ENCODE measurements at places on chromosomes 11 and 22.
A peak's percentile ranks its signal among the peaks of the same experiment; 100 is the strongest.

DNA sequence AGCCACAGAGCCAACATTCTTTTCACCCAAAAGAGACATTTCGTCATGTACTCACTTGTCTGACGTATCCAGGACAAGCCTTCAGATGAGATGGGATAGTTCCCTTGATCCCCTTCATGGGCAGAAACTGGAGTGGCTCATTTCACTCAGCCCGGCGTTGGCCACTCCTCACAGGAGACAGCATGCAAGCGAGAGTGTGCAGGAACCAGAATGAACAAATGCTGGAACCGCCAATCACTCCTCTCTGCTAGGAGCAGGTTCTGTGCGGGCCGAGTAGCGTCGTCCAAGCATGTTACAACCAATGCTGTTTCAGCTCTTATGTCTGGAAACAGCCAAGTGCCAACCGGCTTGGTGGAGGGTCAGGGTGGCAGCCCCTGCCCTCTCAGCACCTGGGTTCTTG lies 56.7 kb upstream of the GNAZ start:
- DNase-seq = no peak

GRCh38 chr11:93852242-93852641 lies 1.8 kb upstream of the VSTM5 start:
- no peak for DNase-seq

GRCh38 chr11:126963603-126964363 lies 36.8 kb downstream of the KIRREL3 start:
- no peak for DNase-seq

DNA sequence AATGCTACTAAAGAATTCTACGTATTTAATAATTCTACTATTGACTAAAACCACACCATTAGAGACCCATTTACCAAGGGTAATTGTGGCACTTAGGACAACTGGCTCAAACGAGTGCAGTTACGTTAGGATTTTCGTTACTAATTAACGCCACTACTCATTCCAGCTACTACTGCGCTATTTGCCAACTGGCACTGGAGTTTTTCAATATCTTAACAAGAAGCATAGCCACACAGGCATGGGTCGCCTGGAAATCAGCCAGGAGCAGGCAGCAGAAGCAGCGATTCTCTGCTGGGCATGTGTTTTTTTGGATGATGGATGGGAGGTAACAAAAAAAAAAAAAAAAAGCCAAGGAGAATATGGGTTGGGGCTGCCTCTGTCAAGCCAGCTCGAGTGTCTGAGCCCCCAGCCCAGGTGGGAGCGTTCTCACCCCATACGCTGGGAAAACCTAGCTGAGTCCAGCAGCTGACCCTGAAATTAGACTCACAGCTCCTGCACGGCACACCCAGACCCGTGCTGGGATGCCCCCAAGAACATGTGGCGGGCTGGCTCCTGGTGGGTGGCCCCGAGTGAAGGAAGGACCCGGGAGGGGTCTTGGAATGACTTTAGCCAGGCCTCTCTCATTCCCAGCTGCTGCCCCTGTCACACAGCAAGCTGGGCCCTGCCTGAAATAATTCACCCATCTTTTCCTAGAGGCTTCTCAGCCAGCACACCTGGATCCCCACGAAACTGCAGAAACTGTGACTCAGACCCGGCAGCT lies 214.0 kb downstream of the BRD1 start:
- no peak for DNase-seq

DNA sequence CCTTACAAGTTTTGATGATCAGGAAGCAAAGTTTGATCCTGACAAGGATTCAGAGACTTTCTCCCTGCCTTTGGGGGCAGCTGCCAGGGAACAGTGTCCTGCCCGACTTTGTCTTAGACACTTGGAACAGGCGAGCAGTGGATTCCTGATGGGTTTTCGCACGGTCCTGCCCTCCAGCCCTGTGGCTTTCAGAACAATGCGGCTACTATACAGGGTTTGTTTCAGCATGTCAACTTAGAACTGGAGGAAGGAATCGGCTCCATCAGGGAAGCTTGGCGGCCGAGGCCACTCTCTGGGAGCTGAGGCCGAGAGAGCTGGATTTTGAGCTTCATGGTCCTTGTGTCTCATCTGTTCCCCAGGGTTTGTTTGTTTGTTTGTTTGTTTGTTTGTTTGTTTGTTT lies 11.5 kb downstream of the ANO1 start:
- DNase-seq = no peak

- no peak for DNase-seq
Measured at GRCh38 chr11:95764267-95764898, 25.2 kb downstream of the FAM76B start.

- DNase-seq = no peak
Measured at GRCh38 chr22:38034884-38035529, 22.2 kb upstream of the PICK1 start.

DNA sequence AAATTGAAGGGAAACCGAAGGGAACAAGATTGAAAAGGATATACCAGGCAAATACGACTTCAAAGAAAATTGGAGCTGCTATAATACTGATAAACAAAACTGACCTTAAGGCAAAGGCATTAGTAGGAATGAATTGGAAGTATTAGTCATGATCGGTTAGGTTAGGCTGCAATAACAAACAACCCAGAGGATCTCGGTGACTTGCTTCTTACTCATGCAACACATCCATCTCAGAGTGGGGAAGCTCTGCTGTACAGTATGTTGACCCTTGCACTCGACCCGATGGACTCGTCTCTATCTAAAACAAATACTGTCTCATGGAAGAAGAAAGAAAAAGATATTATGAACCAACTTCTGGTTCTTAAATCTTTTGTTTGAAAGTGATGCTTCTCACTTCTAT lies 42.3 kb downstream of the SPATA19 start:
- DNase-seq = no peak

GRCh38 chr22:19527861-19528417 lies 3.7 kb upstream of the CLDN5 start:
- no peak for DNase-seq

GRCh38 chr11:120137187-120137610 lies 714 bp downstream of the TRIM29 start:
- no peak for DNase-seq

DNA sequence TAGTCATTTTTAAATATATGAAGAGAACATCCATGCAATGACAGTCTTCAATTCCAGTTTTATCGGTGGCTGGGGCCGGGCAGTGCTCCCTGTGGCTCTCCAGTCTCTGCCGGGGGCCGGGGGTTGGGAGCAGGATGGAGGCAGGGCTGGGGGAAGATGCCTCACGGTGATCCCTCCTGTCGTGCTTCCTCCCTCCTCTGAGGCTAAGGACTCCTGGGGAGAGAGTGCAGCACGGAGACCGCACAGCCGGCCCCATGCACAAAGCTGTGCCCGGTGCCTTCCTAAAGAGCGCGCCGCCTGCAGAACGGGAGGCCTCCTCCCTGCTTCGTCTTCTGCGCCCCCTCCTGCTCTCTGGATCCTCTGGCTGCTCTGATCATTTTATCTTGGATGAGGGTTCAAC lies 20.5 kb downstream of the GAL start:
- no peak for DNase-seq

DNA sequence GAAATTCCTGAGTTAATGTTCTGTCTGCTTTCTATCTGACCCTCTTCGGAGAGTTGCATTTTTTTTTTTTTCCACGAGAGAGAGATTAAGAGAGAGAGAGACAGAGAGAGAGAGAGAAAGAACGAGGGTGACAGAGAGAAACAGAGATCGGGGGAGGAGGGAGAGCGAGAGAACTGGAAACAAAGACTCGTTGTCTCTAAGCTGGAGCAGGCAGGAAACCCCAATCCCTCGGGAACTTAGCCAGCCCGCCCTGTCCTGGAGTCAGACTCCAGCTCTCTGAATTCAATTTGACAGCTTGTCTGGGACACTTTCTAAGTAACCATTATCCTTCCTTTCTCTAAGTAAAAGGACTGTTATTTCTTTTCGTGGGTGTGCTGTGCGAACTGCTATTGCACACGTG lies 76.9 kb downstream of the KCNJ1 start:
- no peak for DNase-seq

- no peak for DNase-seq
Measured at GRCh38 chr11:131734871-131735270, 364.5 kb downstream of the NTM start.

DNA sequence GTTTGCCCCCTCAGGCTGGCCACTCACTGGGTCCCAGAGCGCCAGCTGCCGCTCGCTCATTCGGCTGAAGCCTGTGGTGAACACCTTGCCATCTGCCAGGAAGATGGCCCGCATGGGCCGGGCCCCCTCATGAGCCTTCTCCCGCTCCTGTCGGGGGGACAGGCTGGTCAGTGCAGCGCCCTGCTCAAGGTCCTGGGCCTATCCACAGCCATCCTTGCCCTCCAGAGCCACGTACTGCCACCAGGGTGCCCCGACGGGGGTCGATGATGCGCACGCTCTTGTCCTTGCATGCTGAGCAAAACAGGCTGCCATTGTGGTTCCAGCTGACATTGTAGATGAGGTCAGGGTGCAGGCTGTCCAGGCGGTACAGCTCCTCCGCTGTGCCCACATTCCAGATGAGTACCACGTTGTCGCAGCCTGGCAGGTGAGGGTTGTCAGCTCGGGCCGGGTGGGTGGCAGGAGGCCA lies 2.1 kb downstream of the CORO1B start:
- no peak for DNase-seq

DNA sequence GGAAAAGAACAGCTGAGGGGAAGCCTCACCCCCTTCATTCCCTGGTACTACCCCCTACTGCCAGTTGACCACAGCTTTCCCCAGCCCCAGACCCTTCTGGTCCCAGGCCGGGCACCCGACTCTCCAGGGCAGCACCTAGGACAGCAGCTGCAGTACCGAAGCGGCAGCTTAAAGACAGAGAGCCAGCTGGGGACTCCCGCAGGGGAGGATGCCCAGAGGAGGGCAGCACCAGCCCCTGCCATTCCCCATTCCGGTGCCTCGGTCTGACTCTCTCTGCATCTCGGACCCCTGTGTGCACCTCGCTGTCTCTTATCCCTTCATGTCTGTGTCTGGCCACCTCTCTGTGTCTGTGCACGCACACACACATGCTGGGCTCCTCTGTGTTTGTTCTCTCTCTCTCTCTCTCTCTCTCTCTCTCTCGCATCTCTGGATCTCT lies 9.4 kb downstream of the IGSF9B start:
- peak; percentile 38 for DNase-seq

- DNase-seq = no peak
Measured at GRCh38 chr22:37030560-37031281, 11.2 kb downstream of the MPST start.

DNA sequence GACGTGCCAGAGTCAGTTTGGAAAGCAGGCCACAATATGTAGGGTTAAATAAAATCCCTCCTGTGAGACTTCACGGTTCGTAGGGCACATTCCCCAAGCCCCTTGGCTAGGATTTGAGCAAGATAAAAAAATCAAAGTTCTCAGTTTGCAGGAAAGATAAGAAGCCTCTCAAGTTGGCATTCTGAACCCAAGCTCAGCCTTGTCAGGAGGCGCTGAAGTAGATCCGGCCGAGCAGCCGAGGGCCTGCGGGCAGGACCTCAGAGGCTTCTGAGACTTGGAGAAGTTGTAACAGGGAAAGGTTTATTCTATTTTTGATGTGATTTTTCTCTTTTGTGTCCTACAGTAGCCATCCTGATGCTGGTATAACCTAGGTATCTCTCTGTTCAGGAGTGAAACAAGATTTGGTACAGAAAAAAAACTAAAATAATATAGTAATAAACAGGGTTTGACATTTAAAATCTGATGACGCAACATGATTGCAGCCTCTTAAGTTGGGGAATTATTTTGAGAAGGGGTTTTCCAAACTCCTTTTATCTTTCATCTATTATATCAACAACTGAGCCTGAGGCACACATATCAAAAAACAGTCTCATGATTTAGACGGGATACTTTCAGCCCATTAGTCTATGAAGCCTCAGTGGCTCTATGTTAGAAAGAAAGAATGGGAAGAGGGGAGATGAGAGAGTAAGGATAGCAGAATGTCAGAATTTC lies 10.1 kb downstream of the PATE2 start:
- no peak for DNase-seq
